NCI-H345 (cell line): ENCODE measurements at places on chromosomes 5 and 9.
A peak's percentile ranks its signal among the peaks of the same experiment; 100 is the strongest.

DNA sequence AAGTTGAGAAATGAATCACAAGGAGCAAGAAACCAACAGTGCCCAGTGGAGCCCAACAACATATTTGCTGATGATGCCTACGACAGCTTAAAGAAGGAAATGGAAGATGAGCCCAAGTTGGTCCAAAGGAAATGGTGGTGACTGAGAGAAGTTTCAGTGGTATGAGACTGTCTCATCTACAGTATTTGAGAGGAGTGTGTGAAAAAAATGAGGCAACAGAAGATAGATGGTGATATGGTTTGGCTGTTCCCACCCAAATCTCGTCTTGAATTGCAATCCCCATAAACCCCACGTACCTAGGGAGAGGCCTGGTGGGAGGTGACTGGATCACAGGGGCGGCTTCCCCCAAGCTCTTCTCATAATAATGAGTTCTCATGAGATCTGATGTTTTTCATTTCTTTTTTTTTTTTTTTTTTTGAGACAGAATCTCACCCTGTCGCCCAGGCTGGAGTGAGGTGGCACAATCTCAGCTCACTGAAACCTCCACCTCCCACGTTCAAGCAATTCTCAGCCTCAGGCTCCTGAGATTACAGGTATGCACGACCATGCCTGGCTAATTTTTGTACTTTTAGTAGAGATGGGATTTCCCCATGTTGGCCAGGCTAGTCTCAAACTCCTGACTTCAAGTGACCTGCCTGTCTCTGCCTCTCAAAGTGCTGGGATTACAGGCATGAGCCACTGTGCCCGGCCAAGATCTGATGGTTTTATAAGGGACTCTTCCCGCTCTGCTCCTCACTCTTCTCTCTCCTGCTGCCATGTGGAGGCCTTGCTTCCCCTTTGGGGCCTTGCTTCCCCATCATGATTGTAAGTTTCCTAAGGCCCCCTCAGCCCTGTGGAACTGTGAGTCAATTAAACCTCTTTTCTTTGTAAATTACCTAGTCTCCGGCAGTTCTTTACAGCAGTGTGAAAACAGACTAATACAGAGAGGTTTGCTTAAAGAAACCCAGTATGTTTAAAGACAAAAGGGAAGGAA lies 30.2 kb downstream of the EFCAB9 start:
- DNase-seq: no peak

- no peak for DNase-seq
Observed at GRCh38 chr9:81609782-81610739, 79.3 kb downstream of the TLE1 start.

- no peak for DNase-seq
Observed at GRCh38 chr5:61232490-61233050, 70.3 kb upstream of the SMIM15 start.

DNA sequence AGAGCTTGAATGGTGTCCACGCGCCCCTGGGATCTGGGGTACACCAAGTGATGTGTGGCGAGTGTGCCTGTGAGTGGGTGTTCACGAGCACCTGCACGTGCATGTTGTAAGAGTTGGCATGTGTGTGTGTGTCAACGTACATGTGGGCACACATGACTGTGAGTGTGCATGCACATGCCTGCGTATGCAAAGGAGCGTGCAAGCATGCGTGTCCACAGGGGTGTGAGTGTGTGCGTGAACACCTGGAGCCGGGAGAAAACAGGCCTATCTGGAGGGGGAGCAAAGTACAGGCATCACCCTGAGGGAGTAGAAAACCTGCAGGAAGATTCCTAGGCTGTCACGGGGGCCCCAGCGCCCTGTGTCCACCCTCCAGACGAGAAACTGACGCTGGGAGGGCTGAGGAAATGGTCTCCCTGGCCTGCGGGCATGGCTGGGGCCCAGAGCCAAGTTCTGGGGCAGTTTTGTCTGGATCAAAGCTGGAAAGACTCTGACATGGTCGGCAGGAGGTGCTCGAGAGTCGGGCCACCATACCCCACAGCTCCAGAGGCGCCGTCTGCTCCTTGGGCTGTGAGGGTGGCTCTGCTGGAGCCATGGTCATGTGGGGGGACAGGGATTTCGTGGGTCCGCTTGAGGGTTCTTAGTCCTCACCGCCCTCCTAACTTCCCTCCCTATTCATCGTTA lies 31.8 kb downstream of the PTGES start:
- DNase-seq: no peak

- no peak for DNase-seq
Observed at GRCh38 chr9:127074561-127075548, 47.6 kb downstream of the ANGPTL2 start.

DNA sequence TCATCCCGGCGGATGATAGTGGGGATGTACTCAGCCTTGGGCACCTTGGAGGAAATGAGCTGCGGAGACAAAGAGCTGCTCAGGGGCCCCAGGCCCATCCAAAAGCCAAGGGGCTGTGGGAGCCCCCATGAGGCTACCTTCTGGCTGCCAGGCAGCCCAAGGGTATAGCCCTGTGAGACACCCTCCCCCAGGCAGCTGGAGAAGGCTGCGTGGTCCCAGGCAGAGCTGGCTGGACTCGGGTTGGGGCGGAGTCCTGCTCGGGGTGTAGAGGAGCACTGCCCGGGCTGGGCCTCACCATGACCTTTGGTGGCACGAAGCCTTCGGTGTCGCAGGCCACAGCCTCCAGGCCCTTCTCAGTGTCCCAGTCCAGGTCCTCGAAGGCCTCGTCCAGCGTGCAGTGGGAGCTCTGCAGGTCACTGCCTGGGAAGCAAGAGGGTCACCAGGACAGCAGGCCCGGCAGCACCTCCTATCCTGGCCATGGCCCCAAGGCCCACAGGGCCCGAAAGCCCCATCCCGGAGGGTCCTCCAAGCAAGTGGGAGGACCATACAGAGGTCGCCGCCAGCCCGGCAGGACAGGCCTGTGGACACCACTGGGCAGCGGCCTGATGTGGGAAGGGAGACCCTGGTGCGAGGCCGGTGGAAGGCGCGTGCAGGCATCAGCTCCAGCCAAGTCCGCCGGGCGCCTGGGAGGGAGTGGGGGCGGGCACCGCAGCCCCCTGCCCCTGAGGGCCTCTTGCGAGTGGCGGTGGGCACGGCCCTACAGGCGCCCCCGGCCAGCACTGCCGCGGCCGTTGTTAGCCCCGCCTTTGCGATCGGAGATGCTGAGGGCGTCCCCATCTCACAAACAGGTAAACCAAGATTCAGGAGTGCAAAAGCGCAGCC lies 6.1 kb downstream of the NSMF start:
- no peak for DNase-seq

DNA sequence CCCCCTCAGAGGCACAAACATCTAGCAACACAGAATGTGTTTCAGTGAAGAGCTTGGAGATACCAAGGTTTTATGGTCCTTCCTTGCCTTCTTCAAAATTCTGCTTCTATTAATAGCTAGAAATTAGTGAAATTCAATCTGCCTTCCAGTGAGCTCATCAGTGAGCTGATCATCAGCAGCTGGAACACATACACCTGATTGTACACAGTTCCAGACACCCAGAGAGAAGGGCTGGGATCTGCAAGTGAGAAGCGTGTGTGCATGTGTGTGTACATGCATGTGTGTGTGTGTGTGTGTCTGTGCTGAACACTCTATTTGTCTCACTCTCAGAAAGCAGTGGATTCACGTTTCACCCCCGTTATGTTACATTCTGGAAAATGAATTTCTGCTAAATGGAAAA lies 28.5 kb downstream of the CFAP90 start:
- no peak for DNase-seq

- DNase-seq: no peak
Observed at GRCh38 chr9:75609401-75609800, 281.1 kb upstream of the PCSK5 start.

DNA sequence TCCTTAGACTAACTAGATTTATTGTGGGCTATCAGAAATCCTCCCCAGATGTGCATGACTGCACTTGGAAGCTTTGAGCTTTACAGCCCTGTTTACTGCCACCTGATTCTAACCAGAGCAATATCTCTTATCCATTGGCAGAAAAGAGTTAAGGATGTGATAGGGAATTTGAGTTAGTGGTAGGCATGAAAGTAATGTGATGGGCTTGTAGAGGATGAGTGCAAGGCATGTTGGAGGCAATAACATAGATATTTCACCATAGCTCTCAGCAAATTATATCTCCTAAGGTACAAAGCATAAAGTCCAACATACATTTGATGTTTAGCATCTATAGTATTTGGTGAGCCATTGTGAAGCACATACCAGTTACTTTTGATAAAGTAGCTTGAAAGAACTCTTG lies 103.8 kb downstream of the INVS start:
- DNase-seq: no peak

DNA sequence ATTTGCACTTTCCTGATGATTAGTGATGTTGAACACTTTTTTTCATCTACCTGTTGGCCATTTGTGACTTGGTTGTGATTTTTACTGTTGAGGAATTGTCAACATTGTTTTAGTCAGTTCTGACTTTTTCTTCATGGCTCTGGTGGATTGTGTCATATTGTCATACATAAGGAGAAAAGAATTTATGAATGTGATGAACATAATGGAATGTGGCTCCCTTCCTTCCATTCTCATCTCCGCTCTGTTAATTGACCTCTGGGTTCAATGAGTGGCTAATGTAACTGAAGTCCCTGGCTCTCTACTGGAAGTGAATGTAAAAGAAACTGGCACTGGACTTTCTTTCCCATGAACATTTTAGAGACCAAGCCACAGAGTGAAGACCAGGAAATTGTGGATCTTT lies 49.2 kb downstream of the KIAA1958 start:
- no peak for DNase-seq

GRCh38 chr5:117380316-117380715 lies 805.7 kb upstream of the SEMA6A start:
- DNase-seq: no peak

- no peak for DNase-seq
Observed at GRCh38 chr5:60829490-60830266, 14.4 kb downstream of the ELOVL7 start.

- DNase-seq: no peak
Observed at GRCh38 chr9:127360250-127360649, 36.7 kb upstream of the SLC2A8 start.

DNA sequence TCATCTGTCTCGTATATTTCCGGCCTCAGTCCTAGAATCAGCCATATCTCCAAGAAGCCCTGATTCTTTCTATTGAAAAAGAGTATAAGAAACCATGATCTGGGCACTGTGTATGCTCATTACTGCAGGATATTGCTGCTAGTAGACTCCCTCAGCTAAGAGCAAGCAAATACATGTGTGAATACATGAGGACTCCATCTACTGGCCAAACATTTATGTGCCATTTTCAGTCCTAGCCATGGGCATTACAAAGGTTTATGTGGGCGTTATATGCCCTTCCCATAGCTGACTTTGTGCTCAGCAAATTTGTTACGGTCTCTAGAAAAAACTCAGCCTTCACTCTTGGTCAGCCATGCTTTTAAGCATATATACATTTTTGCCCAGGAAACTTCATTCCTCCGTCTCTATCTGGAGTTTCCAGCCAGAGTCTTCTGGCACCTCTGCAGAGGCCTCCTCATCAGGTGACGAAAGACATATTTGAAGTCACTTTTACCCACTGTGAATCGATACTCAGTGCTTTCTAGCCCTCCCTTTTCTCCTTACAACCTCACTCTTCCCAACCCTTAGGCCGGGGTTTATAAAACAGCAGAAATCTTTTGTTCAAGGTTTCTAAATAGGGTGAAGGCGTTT lies 1495.6 kb upstream of the CDH6 start:
- DNase-seq: peak; percentile 37

GRCh38 chr5:69113851-69114250 lies 20.0 kb downstream of the SLC30A5 start:
- no peak for DNase-seq

GRCh38 chr5:94700592-94700991 lies 82.1 kb downstream of the SLF1 start:
- no peak for DNase-seq

DNA sequence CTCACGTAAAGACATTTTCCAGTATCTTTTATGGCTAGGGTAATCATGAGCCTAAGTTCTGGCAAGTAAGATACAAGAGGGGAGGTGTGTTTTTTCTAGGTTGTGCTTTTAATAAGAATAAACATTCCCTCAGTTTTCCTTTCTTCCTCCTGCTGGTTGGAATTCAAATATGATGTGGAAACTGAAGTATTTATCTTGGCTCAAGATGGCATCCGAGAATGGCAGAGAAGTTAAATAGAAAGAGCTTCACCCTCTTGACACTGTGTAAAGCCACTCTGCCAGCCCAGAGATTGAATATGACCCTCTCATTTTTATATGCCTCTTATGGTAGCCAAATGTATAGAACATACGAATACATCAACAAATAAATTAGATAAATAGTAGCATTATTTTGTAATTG lies 438.4 kb downstream of the ISL1 start:
- no peak for DNase-seq

DNA sequence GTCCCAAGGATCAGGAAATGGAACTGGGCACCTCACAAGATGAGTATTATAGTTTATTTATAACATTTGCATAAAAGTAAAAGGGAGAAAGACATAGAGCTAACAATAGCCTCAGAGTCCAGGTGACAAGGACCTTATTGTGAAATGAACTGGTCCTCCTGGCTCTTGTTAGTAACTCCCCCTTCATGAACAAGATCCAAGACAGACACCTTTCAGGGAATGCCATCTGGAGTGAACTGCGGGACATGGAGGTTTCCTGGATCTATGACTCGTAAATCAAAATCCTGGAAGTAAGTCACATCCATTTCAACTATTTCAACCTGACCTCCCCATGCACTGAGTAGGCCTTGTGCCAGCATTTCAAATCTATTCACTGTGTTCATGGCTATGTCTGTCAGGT lies 129.5 kb upstream of the GAS1 start:
- DNase-seq: no peak

DNA sequence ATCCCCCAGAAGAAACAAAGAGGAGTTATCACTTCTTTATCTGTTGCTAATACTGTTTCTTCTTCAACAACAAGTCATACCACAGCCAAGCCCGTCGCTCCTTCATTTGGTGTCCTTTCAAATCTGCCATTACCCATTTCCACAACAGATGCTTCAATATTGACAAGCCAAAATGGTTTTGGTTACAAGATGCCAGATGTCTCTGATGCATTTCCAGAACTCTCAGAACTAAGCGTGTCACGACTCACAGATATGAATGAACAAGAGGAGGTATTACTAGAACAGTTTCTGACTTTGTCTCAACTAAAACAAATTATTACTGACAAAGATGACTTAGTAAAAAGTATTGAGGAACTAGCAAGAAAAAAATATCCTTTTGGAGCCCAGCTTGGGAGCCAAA lies 16.0 kb upstream of the HAND1 start:
- DNase-seq: no peak

GRCh38 chr5:144191998-144192397 lies 21.3 kb downstream of the KCTD16 start:
- DNase-seq: peak; percentile 35

- no peak for DNase-seq
Observed at GRCh38 chr5:90534922-90535321, 5.5 kb upstream of the LYSMD3 start.

GRCh38 chr5:96067894-96068614 lies 106.4 kb upstream of the ELL2 start:
- DNase-seq: no peak

DNA sequence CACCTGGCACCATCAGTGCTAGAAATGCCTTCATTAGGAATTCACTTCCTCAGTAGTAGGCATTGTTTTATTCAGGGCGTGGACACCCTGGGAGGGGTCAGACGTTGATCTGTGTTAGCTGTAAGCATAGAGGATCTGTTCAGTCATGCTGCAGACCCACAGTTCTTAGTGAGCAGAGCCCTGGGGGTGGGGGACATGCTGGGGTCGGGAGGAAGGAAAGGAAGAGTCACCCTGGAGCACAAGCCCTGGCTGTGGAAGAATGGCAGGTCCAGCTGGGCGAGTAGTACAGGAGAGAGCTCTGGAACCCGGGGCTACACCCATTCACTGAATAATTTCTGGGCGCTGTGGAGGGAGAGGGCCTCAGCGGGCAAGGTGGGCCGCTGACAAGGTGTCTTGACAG lies 172.5 kb downstream of the FSTL4 start:
- DNase-seq: no peak
